Activated naive CD4-positive, alpha-beta T cell treated with anti-CD3 and anti-CD28 coated beads, Interleukin-2, amount 50 U/mL, for 72 hours (primary cell): ENCODE measurements at places on chromosomes 7 and 10. TPM values are rescaled to one million over a fixed set of nuclear protein-coding genes. Genes with fewer than 3 reads are reported as not detected.

PNLIPRP1 gene
- total RNA-seq: not detected

KCTD7 gene
- 8.2 TPM for total RNA-seq

WDFY4 gene
- 0.25 TPM for total RNA-seq

CDNF gene
- total RNA-seq: 3.8 TPM

SLC16A12 gene
- not detected for total RNA-seq

TMEM26 gene
- not detected for total RNA-seq

UTF1 gene
- total RNA-seq: not detected

GNAT3 gene
- total RNA-seq: not detected

IFIT1B gene
- total RNA-seq: not detected

CALHM3 gene
- not detected for total RNA-seq

FOXI2 gene
- not detected for total RNA-seq

AVPI1 gene
- total RNA-seq: 2.2 TPM

SLC35B4 gene
- total RNA-seq: 6.4 TPM

GIMAP8 gene
- 13.5 TPM for total RNA-seq

TEX47 gene
- total RNA-seq: not detected

LEP gene
- not detected for total RNA-seq

UNCX gene
- total RNA-seq: not detected

ZCCHC24 gene
- 0.74 TPM for total RNA-seq

CADPS2 gene
- total RNA-seq: not detected

ZNF487 gene
- 4.1 TPM for total RNA-seq

CYP3A5 gene
- total RNA-seq: not detected

CCL24 gene
- total RNA-seq: not detected

RSPH10B gene
- not detected for total RNA-seq

PALD1 gene
- 0.20 TPM for total RNA-seq

GJD4 gene
- total RNA-seq: not detected

ZNF804B gene
- total RNA-seq: not detected

KIF5B gene
- total RNA-seq: 48.5 TPM
